Heart right ventricle (tissue), 16 donors: ENCODE measurements at places on chromosomes 4 and X. TPM values are rescaled to one million over a fixed set of nuclear protein-coding genes. Genes with fewer than 3 reads are reported as not detected.

The GPR34 gene
- 2.4 TPM for total RNA-seq

The HSFX4 gene
- not detected for total RNA-seq

The STATH gene
- total RNA-seq: not detected

DNA sequence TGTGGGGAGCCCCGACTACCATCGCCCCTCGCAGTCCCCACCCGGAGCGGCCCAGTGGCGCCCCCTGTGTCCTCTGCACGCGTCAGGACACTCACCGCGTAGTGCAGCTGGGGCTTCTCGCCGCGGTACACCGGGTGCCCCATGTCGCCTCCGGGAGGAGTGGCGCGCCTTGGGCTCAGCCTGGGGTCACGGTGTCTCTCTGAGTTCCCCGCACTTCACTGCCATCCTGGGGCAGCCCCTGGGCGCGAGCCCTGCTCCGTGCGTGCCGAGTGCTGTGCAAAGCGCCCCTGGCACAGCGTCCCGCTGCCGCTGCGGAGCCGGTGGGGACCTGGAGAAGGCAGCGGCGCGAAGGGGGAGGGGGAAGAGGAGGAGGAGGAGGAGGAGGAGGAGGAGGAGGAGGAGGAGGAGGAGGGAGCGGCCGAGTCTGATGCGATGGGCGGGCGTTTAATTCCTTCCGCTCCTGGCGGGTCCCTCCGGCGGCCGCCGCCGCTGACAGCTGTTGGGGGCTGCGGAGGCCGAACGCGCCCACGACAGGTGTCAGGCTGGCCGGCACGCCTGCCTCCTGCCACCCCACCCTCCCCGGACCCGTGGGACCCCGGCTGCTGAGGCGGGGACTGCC lies 134.3 kb downstream of the AMELX start:
- H3K27me3 ChIP-seq: no peaks in the 10 kb centered on the region
- peak overlapping the region; percentile 60 for H3K27ac ChIP-seq
- peak; percentile 34 for DNase-seq
- peak overlapping the region; percentile 41 for H3K4me3 ChIP-seq

DNA sequence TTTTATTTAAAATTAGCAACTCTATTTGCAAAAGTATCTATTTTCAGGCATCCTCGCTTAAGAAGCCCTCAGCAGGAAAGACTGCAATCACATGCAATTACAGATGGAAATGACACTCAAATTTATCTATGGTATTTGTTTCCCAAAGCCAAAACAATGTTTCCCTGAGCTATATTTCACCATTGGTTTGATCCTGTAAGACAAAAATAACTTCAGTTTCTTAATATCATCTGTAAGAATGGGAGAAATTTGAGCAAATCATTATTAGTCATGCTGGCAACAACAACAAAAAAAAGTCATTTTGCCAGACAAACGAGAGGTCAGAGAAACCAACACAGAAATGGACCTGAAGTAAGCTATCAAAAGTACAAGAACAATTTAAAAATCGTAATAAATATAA lies 204.1 kb downstream of the NR3C2 start:
- no peak overlapping the region for H3K27ac ChIP-seq
- H3K36me3 ChIP-seq: no peaks in the 10 kb centered on the region
- no peak for DNase-seq
- peaks cover 7% of the 10 kb centered on the region for H3K4me1 ChIP-seq
- H3K4me3 ChIP-seq: no peak overlapping the region

- H3K36me3 ChIP-seq: no peaks in the 10 kb centered on the region
- H3K4me3 ChIP-seq: no peak overlapping the region
- H3K27me3 ChIP-seq: no peaks in the 10 kb centered on the region
- no peaks in the 10 kb centered on the region for H3K4me1 ChIP-seq
- no peak for DNase-seq
Observed at GRCh38 chr4:139645458-139645857, 20.2 kb upstream of the MGST2 start.

DNA sequence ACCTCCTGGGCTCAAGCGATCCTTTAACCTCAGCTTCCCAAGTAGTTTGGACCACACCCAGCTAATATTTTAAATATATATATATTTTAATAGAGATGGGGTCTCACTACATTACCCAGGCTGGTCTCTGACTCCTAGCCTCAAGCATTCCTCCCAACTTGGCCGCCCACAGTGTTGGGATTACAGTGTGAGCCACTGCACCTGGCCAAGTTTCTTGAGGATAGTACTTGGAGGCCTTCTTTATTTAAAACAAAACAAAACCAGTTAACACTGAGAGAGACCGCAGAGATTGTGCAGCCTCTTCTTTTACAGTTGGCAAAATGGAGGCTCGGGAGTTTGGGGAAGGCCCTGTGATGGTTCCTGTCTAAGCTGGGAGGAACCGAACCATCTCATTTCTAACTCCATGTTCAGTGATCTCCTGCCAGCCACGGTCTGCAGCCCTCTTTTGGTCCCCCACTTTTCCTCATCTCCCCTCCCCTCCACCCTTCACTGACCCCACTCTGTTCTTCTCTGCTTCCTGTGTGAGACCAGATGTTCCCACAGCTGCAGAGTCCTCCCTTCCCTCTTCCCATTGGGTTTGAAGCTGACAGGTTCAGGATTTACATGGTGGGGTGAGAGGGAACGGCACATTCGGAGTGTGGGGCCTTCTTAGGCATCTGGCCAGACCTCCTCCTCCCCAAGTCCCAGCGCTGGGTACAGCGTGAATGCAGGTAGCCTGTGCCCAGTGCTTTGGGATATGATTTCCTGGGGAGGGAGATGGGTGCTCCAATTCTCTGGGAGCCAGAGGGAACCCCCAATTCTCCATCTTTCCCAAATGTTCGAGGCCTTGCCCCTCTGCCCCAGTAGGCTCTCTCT lies 1.4 kb upstream of the SORCS2 start:
- peaks cover 70% of the 10 kb centered on the region for H3K27me3 ChIP-seq
- no peak overlapping the region for H3K4me3 ChIP-seq

- peaks cover 8% of the 10 kb centered on the region for H3K36me3 ChIP-seq
- H3K4me1 ChIP-seq: peaks cover 14% of the 10 kb centered on the region
- H3K4me3 ChIP-seq: peak within 1 kb of the TSS; percentile 39
- no peak within 1 kb of the TSS for H3K27ac ChIP-seq
Observed at GRCh38 chr4:41256740-41257256, at the start of gene UCHL1. UCHL1 (plus strand) TSS chr4:41256928; CDS start chr4:41256977, 49 bp downstream.

GRCh38 chrX:96776966-96777365 lies 92.3 kb downstream of the DIAPH2 start:
- no peak overlapping the region for H3K27ac ChIP-seq
- no peaks in the 10 kb centered on the region for H3K27me3 ChIP-seq
